CD4-positive, alpha-beta T cell treated with Interleukin-15 for 4 hours (primary cell): ENCODE measurements at places on chromosomes 4 and X.

GRCh38 chrX:1601768-1602085, 10.3 kb downstream of the AKAP17A start:
- no peak for DNase-seq

GRCh38 chr4:75671802-75672421, 1.3 kb downstream of the G3BP2 start:
- no peak for DNase-seq

DNA sequence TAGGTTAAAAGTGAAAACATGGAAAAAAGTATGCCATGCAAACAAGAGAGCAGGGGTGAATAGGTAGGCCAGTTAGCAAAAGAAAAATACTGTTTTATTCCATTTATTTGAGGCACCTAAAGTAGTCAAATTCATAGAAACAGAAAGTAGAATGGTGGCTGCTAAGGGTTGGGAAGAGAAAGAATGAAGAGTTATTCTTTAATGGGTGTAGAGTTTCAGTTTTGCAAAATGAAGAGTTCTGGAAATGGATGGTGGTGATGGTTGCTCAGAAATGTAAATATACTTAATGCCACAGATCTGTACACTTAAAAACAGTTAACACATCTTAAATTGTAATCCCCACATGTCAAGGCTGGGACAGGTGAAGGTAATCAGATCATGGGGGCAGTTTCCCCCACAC, 29.7 kb downstream of the PARM1 start:
- no peak for DNase-seq

- DNase-seq, result no peak
Observed at GRCh38 chr4:55635282-55635681, 816 bp downstream of the NMU start.

GRCh38 chr4:159395693-159396092, 292.8 kb downstream of the RAPGEF2 start:
- DNase-seq, result no peak

GRCh38 chrX:53831662-53832635, 145.4 kb upstream of the HUWE1 start:
- DNase-seq, result peak; percentile 56
